ENCODE measurements at places on chromosomes 4 and X.

GRCh38 chr4:173039617-173040577 is 128.7 kb upstream of the GALNT7 start:
- no peak for DNase-seq

DNA sequence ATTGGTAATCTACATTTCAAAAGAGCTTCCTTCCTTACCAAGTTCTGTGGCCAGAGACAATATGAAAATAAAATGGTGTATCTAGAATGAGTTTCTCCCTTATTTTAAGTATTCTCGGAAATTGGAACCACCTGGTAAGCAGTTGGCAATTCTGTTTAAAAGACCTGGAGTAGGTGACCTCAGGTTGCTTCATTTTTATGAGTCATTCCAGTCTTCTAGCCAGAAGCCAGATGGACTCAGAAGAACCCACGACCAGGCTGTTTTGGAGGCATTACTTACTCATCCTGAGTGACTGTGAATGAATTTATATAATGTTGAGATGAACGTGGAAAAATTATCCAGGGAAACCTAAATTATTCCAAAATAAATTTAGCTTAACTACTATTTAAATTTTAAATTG is 9.1 kb downstream of the BMPR1B start:
- DNase-seq = no peak

GRCh38 chrX:91079342-91080114 is 355.1 kb upstream of the PABPC5 start:
- DNase-seq = no peak

DNA sequence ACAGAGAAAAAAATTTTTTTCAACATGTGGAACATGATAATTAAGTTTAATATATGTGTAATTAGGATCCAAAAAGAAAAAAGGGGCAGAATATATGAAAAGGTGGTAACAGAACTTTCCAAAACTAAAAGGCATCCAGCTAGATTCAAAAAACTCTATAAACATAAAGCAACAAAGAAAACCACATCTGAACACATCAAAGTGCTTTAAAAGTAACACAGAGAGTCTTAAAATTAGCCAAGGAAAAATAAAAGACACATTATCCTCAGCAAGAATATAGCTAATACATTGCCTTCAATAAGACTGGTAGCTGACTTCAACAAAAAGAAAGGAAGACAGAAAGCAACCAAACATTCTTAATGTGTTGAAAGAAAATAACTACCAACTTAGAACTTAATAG is 8.2 kb downstream of the CLOCK start:
- no peak for DNase-seq

- no peak for DNase-seq
These were observed 201.8 kb downstream of the SOWAHB start for GRCh38 chr4:76696109-76696508.

DNA sequence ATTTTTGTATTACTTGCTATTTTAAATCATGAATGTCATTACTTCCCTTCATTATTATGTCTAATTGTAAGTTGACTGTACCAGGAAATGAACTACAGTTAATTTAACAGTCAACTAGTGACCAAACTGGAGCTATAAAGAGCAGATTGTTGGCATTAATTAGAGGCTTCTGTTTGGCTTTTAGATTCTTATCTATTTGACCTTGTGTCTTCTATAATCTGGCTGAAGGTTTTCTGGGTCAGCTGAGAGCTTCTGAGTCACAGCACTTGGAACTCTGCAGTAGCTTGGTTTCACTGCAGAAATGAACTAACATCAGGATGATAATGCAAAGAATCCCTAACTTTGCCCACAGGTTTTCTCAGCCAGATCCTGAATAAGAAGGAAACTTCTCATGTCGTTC is 169.2 kb upstream of the LEF1 start:
- DNase-seq = no peak

- no peak for DNase-seq
These were observed 441.9 kb downstream of the FSTL5 start for GRCh38 chr4:161721947-161722346.

GRCh38 chr4:38131371-38132091 is 171.3 kb downstream of the PTTG2 start:
- DNase-seq = peak; percentile 32

DNA sequence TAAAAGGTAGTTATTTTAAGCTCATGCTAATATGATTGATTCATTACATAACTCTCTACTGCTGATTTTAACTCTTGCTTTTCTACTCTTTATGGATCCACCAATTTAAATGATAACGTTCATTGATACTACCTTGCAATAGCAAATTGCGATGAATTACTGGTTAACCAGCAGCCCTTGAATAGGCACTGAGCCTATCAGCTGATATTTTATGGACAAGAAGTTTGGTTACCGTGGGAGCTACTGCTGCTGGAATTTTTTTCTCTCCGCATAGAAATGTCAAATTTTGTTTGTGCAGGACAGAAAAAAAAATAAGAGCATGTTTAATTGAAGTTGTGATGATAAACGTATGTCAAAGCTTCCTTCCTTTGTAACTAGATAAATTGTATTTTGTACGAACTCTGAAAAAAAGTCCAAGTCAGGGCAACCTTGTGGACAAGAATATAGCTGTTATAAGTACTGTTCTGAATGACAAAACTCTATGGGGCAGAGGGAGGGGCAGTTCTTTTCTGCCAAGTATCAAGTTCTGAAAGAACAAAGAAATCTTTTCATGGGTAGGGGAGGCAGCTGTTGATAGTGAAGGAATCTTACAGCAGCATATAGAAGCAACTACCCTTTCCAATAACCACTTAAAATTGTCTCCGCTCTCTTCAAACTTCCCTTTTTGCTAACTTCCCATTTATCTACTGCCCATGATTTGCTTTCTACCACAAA is 434.9 kb upstream of the PABPC4L start:
- DNase-seq = no peak

GRCh38 chr4:173490817-173491528 is 39.1 kb downstream of the HAND2 start:
- no peak for DNase-seq

- no peak for DNase-seq
These were observed 556.1 kb upstream of the TENM3 start for GRCh38 chr4:181687116-181687515.

DNA sequence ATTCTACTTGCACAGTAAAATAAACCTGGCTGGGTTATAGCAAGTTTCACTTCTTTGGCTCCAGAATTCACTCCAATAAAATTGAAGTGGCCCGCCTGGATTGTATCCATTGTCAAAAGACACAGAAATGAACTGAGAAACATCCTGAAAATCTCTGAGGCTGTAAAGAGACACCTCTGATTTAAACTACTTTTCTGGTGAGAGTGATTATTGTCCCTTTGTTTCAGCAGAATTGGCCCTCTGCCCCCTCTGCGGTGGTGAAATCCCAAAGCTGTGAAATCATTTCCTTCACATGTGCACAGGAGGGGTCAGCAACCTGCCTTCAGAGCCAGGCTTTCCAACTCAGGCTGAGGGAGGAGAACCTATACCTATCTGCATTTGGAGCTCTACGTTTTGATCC is 23.0 kb downstream of the GAB3 start:
- DNase-seq = no peak
